A172 (cell line): ENCODE measurements at places on chromosomes 11 and 22.

GRCh38 chr11:109838026-109838425, 255.2 kb upstream of the ZC3H12C start:
- no peak for DNase-seq

- DNase-seq: no peak
Observed at GRCh38 chr11:32511926-32512325, 71.7 kb upstream of the EIF3M start.

- no peak for DNase-seq
Observed at GRCh38 chr11:68829581-68829980, 12.1 kb downstream of the CPT1A start.

DNA sequence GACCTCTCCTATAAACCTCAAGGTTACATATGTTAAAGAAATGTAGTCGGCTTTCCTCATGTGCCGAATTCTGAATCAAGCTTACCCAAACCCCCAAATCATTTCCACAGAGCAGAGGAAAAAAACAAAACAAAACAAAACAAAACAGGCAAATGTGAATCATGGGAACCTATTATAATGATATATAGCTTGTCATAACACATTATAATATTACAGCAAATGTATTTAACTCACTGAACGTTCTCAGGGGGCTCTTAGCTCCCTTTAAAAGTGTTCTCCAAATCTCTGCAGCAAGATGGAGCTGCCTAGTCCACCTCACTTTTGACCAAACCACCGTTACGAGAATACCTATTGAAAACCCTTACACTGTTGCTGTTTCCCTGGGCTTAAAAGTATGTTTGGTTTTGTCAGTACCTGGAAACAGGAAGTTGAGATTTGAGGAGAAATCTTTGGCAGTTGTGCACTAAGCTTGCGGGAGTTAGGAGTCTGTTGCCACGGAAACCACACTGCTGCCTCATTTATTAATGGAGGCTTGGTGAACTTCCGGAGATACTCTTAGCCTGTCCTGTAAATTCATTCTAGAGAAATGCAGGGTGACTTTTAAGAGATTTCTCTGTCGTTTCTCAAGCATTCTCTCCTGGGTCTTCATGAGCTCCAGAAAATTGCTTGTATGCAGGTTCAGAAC, 167.0 kb upstream of the RASSF10 start:
- DNase-seq: peak; percentile 78

GRCh38 chr11:25758145-25758661, 573.7 kb upstream of the ANO3 start:
- DNase-seq: no peak

DNA sequence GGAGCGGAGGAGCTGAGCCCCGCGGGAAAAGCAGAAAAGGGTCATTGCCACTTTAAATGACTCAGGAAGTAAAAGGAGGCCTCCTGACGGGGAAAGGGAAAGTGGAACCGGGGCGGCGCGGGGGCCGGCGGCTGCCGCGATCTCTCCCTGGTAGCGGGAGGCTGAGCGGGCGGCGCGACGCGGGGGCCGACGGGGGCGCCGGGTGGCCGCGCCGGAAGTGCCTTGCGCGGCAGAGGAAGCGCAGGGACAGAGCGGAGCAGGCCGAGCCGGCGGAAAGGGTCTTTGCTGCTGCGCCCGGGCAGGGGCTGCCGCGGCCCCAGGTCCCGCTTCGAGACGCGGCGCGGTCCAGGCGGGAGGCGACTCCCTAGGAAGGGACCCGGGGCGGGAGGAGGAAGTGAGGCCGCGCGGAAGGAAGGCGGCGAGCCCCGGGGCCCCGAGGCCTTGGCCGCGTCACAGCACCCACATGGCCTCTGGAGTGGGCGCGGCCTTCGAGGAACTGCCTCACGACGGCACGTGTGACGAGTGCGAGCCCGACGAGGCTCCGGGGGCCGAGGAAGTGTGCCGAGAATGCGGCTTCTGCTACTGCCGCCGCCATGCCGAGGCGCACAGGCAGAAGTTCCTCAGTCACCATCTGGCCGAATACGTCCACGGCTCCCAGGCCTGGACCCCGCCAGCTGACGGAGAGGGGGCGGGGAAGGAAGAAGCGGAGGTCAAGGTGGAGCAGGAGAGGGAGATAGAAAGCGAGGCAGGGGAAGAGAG, at the start of gene TRIM44:
TRIM44 (plus strand) TSS at position 127 of the 759 bp plus-strand sequence; CDS start at position 464, 337 bp downstream.
- DNase-seq: peak; percentile 82

- DNase-seq: peak; percentile 97
Observed at GRCh38 chr22:30196141-30196879, 50.2 kb downstream of the LIF start.

- DNase-seq: no peak
Observed at GRCh38 chr11:118213781-118214180, 11.0 kb downstream of the JAML start.

DNA sequence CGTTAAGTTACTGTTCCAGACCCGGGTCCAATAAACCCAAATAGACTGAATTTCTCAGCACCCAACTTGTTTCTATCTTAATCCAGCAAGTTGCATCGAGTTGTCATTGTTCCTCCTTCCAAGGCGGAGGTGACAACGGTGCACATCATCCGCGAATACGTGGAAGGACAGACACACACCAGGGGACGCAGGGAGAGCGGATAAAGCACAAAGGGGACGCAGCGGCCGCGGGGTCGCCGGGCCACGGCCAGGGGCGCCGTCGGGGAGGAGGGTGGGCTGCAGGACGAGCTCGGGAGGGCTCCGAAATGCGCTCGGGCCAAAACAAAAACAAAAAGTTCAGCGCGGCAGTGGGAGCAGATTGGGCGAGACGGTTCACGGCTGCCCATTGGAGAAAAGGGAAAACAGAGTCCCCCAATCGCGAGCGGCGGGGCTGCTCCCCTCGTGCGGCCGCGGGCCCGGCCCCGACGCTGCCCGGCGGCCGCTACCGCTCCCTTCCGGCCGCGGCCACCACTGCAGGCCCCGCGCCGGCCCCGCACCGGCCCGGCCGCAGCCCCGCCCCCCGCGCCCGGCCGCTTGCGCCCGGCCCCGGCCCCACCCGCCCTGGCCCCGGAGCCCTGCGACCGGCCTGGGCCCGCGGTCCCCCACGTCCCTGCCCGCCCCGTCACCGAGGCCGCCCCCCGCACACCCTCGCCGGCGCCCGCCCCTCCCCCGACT, 518 bp downstream of the KMT5B start:
- DNase-seq: peak; percentile 59

DNA sequence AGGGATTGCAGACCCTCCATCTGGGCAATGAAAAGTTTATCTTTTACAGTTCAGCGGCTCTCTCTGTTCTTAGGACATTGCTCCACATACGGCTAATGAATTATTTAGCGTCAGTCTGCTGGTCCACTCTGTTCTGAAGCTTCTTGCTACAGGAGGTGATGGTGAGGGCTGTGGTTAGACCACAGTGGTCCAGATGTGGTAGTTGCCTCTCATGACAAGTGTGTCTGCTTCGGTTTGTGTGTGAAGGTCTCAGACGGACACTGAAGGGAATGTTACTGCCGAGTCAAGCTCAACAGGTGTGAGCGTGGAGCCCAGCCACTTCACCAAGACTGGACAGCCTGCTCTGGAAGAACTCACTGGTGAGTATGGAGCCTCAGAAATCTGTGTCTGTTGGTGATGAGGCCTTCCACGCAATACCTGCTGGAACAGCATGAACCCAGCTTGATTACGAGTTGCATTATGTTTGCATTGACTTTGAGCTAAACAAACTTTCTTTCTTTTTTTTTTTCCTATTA, 220.8 kb downstream of the DBX1 start:
- DNase-seq: no peak

DNA sequence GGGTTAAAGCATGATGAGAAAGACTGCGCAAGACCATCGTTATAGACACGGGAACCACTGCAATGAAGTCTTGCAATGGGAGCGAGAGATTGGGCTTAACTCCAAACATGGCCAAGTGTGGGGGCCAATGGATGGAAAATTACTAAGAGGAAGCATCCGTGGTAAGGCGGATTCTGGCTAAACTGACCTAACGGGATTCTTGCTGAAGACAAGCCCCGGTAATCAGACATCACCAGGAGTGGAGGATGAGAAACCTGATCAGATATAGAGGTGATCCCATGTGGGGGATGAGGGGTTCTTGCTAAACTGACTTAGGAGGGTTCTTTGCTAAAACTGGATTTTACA, 5.8 kb upstream of the SYNGR1 start:
- no peak for DNase-seq

DNA sequence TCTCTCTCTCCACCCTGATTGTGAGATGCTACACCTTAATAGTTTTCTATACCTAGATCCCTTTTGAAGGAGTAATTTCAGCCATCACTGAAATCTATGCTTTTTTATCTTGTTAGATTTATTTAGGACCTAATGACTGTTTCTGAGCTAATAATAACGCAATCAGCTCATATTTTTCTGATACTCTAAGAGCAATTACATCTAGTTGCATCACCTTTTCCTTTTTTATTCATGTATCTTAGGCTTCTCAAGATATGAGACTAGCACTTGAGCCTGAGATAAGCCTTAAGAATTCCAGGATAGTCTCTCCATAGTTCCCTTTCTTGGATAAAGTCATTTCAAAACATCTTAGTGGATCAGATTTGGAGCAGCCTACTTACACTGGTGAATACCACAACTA, 25.1 kb upstream of the CAVIN3 start:
- no peak for DNase-seq

GRCh38 chr22:45664136-45664646, 7.4 kb upstream of the ATXN10 start:
- no peak for DNase-seq

DNA sequence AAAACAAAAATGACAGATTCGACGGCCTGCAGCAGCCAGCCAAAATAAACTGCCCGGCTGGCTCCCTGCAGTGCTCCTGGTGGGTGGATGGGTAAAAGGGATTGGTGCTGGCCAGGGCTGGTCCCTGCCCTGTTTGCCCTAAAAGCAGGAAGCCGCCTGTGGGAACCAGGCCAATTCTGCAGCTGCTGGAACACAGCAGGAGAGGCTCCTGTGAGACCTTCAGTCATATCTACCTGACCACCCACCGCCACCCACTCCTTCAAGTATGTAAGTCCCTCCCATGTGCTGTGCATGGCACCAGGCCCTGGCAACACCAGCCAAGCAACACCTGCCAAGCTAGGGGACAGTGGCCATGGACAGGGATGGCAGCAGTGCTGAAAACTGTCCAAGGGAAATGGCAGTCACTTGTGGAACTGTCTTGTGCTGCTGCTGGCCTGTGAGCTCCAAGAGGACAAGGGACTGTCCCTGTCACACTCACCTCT, 48.7 kb upstream of the ARFGAP3 start:
- DNase-seq: no peak

DNA sequence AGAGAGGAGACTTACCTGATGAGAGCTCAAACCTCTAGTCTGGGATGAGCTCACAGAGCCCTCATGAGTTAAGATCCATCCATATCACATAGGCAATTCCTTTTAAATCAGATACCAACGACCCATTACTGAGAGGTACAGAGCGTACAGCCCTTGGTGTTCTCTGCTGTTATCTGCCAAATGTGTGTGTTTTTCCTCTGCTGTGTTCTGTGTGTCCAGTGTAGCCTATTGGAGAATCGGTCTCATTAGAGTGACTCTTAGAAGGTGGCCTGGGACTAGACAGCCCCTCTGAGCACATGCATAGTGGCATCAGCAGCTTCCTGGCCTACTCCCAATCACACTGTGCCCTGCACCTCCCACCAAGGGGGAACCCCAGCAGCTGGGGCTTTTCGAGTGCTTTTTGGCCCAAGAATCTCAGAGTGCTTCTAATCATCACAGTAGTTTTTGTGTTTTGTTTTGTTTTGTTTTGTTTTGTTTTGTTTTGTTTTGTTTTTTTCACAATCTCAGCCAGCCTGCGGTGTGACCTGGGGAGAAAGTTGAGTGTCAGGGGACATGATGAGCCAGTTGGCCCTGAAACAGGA, 25.4 kb downstream of the TP53AIP1 start:
- no peak for DNase-seq

GRCh38 chr11:16841481-16841880, 103.0 kb downstream of the C11orf58 start:
- no peak for DNase-seq

DNA sequence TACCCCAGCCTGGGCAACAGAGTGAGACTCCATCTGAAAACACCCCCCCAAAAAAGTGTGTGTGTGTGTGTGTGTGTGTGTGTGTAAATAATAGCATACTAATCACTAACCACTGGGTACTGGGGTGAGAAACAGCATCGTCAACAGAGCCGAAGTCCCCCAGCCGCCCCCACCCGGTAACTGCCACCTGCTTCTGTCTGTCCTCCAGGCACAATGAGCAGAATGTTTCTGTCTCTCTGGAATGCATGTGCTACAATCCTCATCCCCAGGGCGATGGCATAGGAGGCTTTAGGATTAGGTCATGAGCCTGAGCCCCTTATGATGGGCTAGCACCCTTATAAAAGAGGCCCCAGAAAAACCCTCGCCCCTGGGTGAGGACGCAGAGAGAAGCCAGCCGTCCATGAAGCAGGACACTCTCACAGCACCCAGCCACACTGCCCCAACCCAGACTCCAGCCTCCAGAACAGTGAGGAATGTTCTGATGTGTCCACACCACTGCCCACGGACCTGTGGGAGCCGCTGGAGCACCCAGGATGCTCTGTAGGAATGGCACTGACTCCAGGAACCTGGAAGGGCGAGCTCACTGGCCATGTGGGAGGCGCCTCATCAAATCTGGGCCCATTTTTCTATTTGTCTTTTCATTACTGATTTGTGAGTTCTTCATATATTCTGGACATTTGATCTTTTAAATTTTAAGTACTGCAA, 9.9 kb downstream of the TTLL8 start:
- no peak for DNase-seq

GRCh38 chr22:43275545-43276317, 67.4 kb downstream of the SCUBE1 start:
- DNase-seq: peak; percentile 65

DNA sequence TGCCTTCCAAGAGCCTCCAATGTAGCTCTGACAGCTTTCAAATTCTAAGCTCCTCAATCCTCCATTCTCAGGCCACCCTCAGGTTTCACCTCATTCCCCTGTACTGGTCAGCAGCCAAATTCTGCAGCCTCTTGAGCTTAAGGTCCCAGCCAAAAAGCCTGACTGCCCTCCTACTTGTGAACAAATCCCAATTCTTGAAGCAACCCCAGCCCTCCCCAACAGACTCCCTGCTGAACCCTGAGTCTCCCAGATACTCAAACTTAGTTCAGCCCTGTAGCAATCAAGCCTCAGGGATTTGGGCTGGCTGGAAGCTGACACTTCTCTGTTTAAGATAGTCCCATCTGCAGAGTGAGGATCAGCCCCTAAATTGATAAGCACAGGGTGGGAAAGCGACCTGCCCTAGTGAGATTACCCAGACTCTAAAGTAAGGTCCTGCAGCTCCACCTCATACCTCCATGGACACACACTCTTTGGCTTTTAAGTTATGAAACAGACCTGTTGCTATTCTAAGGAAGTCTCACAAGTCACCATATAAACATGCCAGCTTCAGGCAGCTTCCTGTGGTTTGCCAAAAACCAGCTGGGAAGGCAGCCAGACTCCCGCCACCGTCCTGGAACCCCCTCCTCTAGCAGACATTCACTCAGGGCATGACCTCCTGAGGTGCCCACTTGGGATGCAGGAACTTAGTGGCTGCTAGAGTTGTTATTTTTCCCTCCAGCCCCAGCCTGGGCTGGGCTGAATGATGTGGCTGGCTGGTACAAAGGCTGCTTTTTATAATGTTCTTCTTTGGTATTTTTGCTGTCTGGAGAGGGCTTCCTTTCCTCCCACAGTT, 82.5 kb upstream of the PICALM start:
- no peak for DNase-seq
